ENCODE measurements at places on chromosomes 3 and 15. TPM values are rescaled to one million over a fixed set of nuclear protein-coding genes. Genes with fewer than 3 reads are reported as not detected.

Gene CFAP92
- total RNA-seq, result not detected

Gene BLM
- 13.0 TPM for total RNA-seq

Gene PRICKLE2
- total RNA-seq, result 2.5 TPM

Gene KY
- under 0.01 TPM for total RNA-seq

Gene POTEB
- total RNA-seq, result not detected

Gene RBSN
- total RNA-seq, result 16.0 TPM

Gene SI
- not detected for total RNA-seq

Gene CACNA2D3
- 0.14 TPM for total RNA-seq

Gene ZNF774
- total RNA-seq, result 1.1 TPM

DNA sequence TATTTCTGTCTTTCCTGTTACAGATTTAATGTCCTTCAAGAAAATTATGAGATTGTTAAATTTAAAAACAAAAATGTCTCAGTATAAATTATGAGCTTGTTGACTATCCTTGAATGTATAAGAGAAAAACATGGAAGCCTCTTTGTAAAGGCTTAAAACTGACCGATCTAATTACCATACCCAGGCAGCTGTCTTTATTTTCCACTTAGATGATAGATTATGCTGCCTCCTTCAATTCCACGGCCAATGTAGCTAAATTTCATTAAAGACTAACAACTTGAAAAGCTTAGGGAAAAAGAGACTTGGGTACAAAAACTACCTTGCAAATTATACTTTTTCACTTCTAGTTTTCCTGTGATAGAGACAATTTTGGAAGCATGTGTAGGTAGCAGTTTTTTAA, 88.3 kb downstream of the ATP10A start:
- no peak for DNase-seq

- DNase-seq, result no peak
These were observed 443.9 kb upstream of the TBL1XR1 start for GRCh38 chr3:177641206-177641605.

GRCh38 chr15:76084256-76084655, 24.5 kb downstream of the TMEM266 start:
- DNase-seq, result no peak

DNA sequence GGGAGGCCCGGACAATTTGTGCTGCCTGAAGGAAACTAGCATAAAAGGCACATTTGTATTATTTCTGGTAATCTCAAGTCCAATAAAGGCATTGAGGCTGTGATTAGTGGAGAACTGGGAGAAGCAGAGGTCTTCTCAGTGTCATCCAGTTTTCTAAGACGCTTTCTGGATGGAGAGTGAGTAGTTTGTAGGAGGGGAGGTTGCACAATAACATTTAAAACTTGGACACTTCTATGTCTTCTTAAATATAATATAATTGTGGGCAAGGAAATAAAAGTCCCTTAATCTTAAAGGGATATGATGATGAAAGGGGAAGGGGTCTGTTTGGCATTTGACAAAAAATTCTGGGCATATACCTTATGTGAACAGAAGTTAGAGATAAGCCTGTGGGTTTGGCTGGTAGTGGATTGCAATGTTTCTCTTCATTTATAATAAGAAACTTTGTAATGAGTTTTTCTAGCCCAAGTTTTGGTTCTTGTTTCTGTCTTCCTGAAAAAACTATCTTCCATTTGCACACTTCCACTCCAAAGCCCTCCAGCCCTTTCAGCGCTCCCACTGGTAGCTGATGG, 291.6 kb upstream of the TGFBR2 start:
- no peak for DNase-seq

GRCh38 chr3:44208086-44208485, 33.6 kb upstream of the TOPAZ1 start:
- no peak for DNase-seq

DNA sequence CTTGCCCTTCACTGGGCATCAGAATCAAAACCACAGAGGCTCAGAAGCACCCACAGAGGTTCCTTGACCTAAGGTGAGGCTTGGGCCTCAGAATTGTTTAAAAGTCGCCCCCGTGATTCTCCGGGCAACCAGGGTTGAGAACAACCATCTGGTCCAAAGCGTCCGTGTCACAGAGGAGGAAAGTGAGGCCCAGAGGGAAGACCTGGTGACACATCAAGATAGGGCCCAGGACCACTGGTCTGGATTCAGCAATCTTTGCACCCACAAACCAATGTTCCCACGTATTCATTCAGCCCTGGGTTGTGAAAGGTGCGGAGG, 272.6 kb downstream of the UACA start:
- DNase-seq, result no peak

- no peak for DNase-seq
These were observed 124.4 kb upstream of the PHLDB2 start for GRCh38 chr3:111734652-111735051.

- DNase-seq, result no peak
These were observed 184.1 kb downstream of the LPP start for GRCh38 chr3:188338086-188338485.

GRCh38 chr3:33962396-33962795, 164.0 kb downstream of the PDCD6IP start:
- no peak for DNase-seq

DNA sequence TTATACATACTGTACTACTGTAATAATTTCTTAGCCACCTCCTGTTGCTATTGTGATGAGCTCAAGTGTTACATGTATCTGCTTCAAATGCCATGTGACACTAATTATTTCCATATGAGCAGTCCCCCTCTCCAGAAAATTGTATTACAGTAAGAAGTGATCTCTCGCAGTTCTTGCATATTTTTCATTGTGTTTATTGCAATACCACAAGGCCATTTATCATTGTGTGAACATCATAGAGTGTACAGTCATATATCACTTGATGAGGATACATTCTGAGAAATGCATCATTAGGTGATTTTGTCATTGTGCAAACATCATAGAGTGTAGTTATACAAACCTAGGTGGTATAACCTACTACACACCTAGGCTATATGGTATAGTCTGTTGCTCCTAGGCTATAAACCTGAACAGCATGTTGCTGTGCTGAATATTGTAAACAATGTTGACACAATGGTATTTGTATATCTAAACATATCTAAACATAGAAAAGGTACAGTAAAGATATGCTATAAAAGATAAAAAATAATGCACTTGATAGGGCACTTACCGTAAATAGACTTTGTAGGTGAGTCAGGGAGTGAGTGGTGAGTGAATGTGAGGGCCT, 189.6 kb upstream of the MLF1 start:
- DNase-seq, result no peak

DNA sequence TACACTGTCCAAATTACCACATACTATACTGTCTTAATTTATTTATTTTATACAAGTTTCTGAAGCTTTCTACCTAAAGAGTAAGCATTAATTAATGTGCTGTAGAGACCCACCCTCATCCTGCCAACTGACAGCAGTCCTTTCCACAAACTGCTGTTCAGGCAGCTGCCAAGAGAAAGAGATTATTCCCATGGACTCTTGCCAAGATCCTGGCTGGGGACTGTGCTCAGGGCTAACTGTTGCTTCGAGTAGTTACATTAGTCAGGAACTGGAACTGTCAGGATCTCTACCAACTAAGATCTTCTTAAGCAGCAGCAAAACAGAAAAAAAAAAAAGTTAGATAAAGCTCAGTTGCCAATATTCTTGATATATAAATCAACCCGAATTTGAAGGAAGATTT, 398.8 kb downstream of the MECOM start:
- DNase-seq, result no peak

DNA sequence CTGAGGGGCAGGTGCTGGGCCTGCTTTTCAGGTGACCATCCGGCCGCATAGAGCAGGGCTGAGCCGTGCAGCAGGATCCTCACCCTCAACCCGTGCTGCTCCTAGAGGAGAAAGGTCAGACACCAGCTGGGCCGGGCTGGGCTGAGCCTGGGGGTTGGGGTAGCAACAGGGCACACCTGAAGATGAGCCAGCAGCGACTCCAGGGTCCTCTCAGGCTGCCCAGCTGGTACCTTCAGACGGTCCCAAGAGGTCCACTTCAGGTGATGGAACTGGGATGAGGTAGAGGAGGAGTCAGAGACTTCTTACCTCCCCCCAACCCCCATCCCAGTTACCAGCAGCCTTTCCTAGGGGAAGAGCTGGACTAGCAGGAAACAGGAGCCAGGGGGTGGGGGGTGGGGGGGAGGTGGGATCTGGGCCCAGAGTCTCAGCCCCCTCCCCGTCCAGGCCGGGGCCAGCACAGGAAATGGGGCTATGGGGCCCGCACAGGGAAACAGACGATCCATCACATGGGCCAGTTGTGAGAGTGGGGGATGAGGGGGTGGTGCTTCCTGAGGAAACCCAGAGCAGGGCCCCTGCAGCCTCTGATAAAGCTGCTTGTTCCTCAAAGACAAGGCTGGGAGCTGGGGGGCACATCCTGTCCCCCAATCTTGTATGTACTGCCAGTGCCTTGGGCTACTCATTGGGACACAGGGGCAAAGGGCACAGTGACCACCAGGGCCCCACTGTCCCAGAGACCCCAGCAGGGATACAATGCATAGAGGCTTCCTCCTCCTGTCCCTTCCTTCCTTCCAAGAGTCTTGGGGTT, 3.0 kb downstream of the INKA1 start:
- DNase-seq, result no peak
